ENCODE measurements at places on chromosomes 11 and 22.

DNA sequence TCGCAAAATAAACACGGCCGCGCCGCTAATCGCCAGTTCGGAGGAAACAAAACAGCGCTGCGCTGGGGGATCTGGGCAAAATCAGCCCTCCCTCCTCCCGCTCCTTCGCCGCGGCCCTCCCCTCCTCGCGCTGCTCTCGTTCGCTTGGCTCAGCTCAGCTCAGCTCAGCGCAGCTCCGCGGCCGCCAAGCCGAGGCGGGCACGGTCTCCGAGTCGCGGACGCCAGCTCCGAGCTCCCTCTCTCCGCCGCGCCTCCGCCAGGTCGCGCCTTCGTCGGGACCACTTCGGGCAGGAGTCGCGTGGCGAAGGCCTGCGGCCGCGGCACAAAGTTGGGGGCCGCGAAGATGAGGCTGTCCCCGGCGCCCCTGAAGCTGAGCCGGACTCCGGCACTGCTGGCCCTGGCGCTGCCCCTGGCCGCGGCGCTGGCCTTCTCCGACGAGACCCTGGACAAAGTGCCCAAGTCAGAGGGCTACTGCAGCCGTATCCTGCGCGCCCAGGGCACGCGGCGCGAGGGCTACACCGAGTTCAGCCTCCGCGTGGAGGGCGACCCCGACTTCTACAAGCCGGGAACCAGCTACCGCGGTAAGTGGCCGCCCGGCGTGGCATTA, at the start of gene SPON1:
Gene SPON1, plus strand, starts transcription at position 162 of the 607 bp plus-strand sequence. Its CDS starts 182 bp downstream, at position 344.
- no peak for DNase-seq

- DNase-seq = no peak
Observed at GRCh38 chr22:29190918-29191317, 14.8 kb upstream of the EMID1 start.

- DNase-seq = no peak
Observed at GRCh38 chr11:116596346-116597260, 176.2 kb downstream of the BUD13 start.

DNA sequence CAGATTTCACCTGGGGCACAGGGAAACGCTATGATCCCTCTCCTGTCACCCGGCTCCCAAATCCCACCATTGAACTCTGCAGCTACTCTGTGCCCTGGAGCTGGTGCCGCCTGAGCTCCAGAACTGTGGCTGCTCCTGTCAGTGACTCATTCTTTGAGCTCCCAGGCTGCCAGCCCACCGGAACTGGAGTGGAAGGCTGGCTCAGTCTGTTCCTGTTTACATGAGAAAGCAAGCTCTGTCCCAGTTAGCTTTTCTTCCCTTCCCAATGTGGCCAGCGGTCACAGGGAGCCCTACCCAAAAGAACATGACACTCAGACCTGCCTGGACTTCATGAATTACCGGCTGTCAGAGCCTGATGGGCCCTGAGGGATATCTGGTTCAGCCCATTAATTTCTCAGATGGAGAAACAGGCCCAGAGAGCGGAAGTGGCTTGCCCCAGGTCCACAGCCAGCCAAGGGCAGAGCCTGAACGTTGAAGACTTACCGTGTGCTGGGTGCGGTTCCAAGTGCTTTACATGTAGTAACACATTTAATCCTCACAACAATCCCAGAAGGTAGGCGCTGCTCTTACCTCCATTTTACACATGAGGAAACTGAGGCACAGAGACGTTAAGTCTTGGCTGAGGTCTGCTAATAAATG, 23.8 kb upstream of the IGSF22 start:
- peak; percentile 7 for DNase-seq

- no peak for DNase-seq
Observed at GRCh38 chr11:113505541-113506375, 30.6 kb upstream of the DRD2 start.

GRCh38 chr11:104908186-104908531, 9.9 kb upstream of the CASP12 start:
- no peak for DNase-seq

DNA sequence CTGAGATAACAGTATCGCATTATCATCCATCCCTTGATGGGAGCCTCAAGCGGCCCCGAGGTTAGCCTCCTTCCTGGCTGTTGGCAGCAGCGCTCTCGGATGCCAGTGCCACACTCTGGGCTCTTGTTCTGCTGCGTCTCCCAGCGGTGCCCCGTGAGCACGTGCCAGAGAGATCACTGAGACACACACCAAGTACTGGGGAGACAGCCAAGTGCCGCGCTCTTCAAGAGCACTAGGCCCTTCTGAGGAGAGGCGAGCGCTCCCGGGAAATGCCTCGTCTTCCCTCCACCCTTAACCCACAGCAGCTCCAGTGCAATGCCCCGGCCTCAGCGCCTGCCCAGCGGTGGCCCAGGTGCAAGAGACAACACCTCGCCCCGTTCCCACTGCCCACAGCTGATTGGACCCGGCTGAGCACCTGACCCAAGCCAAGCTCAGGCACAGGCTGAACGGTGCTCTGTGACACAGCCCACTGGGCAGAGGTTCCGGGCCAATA, 248.3 kb upstream of the NARS2 start:
- DNase-seq = no peak

DNA sequence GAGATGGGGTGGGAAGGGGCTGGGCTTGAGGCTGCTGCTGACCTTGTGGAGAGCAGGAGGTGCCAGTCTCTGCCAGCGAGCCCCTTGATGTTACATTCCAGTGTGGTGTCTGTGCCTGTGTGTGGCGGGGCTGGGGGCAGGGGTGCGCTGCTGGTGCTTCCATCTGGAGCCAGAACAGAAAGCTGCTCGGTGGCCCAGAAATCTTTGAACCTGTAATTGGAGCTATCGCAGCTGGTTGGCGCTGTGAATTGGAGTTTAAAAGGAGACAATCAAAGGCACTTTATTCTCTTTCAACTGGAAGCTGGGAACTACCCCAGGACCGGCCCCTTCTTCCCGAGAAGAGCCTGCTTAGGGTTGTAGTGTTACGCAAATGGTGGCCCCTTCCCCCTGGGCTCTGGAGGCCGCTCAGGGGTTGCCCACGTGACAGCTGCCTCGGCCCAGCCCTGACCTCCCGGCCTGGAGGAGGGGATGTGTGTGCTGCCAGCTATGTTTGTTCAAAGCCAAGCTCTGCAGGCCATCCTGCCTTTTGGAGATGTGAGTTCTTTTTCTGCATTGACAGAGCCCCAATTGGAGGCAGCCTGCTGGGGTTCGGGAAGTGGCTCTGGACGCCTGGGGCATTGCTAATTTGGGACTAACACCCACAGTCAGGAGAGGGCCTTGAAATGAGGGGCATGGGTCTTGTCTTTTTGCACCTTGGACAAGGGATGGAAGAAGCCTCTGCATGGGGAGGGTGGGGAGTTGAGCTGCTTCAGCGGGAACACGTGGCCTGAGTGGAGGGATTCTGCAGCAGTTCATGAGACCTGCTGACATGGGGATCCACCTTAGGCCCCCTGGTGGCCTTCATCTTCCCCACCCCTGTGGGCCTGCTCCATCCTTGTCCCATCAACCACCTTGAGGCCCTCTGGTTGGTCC, 14.0 kb upstream of the ARSA start:
- DNase-seq = no peak

GRCh38 chr11:123404676-123405075, 25.4 kb upstream of the GRAMD1B start:
- no peak for DNase-seq

- DNase-seq = no peak
Observed at GRCh38 chr11:86658534-86658933, 13.9 kb downstream of the ME3 start.

DNA sequence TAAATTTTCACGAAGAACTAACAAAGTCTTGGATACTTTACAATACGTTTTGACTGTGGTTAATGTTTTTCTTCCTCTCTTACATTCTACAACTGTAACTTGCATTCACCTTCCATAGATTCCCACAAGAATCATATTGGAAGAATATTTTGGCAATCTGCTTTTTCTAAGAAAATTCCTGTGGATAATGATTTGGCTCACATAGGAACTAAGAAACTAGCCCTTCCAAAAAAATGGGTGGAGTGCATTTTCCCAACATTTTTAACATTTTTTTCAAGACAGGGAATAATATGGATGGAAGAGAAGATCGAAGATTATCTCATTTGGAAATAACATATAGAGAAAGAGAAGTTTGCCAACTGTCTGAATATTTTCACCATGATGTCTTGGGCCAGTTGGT, 256.9 kb upstream of the POU2AF2 start:
- peak; percentile 68 for DNase-seq

GRCh38 chr11:121964591-121964990, 151.4 kb downstream of the BLID start:
- no peak for DNase-seq

GRCh38 chr22:31346733-31347250, 646 bp upstream of the PATZ1 start:
- DNase-seq = no peak

DNA sequence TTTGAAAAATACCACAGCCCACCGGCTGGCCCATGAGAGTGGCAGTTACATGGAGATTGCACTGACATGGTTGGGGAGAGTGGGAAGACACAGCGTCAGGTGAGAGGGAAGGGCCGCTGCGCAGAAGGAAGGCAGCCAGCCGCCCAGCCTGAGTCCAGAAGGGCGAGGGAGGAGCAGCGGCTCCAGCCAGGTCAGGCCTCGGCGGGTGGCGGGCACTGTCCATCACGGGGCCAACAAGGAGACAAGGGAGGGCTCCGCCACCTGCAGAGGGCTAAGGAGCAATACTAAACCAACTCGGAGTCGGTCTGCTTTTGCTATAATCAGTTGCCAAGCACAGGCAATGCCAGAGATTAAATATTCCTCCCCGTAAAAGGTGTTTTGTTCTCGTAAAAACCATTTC, 384.5 kb downstream of the TBC1D22A start:
- DNase-seq = no peak

DNA sequence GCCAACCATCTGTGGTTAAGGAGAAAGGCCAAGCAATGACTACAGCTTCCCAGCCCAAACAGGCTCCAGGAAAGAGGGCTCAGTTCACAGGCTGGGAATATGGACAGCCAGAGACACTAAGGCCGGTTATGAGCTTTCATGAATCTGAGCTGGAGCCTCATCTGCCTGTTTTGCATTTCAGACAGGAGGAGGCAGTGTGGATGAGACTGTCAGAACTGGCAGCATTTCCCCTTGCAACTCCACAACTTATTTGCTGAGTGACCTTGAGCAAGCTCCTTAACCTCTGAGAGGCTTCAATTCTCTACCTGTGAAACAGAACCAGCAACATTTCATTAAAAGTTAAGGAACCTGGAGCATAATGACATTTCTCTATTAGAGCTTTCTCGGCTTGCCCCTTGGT, 264.0 kb downstream of the ETS1 start:
- DNase-seq = no peak

DNA sequence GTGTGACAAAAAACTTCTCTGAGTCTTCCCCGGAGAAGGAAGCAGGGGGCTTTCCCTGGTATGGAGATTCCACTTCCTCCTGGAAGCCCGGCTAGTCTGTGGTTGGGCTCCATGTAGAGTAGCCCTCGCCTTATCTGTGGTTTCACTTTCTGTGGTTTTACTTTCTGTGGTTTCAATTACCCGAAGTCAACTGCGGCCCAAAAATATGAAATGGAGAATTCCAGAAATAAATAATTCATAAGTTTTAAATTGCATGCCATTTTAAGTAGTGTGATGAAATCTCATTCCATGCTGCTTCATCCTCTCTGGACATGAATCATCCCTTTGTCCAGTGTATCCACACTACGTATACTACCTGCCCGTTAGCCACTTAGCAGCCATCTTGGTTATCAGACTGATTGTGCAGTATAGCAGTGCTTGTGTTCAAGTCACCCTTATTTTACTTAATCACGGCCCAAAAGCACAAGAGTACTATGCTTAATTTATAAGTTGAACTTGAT, 275.0 kb upstream of the SESN3 start:
- DNase-seq = peak; percentile 73

DNA sequence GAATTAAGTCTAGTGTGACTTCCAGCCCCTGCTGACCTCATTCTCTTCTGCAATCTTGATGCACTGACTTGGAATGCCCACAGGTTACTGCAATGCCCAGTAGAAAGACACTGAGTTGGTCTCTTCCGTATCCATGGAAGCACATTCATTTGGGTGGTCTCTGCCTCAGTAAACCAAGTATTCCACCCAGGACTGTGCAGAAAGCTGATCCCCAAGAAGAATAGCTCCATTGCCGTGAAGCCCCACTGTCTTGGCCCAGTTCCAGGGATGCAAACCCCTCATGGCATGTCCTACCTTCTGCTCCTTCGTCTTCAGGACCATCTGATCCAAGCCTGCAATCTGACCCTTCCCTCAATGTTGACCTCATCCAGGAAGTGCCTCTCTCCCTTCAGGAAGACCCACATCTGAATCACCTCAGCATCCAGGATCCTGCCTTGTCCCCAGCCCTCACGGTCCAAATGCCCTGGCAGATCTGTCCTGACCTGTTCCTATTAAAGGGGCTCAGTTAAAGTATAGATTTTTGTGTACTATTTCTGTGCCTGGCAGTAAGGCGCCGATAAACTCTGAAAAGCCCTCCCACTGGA, 425.8 kb downstream of the SOX6 start:
- DNase-seq = no peak

- DNase-seq = no peak
Observed at GRCh38 chr11:2844996-2845395, 40.6 kb downstream of the CDKN1C start.

DNA sequence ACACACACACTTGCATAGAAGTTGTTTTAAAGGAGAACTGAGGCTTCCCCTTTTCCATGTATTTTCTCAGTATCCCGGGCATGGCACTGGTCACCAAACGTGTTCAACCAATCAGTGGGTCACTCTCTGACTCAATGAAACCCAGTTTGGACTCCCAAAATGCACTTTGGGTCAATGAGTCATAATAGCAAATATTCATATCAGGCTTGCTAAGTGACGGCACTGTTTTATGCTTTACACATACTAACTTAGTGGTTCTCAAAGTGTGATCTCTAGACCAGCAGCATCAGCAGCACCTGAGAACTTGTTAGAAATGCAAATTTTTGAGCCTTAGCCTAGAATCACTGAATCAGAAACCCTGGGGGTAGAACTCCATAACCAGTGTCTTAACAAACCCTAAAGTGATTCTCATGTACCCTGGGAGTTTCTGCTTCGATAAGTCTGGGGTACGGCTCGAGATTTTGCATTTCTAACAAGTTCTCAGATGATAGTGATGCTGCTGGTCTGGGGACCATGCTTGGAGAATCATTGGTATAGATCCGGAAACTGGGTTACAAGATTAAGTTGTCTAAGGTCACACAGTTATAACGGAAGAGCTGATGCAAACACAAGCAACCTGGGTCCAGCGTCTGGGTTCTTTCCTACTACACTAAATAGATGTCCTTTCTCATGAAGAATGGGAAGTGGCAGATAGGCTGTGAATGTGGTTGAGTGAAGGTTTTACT, 35.6 kb downstream of the ETS1 start:
- DNase-seq = no peak

GRCh38 chr22:42847110-42847509, 10.0 kb downstream of the ARFGAP3 start:
- no peak for DNase-seq

- no peak for DNase-seq
Observed at GRCh38 chr11:7467652-7468051, 17.7 kb upstream of the OLFML1 start.

- DNase-seq = no peak
Observed at GRCh38 chr11:45155058-45155551, 8.7 kb downstream of the PRDM11 start.

DNA sequence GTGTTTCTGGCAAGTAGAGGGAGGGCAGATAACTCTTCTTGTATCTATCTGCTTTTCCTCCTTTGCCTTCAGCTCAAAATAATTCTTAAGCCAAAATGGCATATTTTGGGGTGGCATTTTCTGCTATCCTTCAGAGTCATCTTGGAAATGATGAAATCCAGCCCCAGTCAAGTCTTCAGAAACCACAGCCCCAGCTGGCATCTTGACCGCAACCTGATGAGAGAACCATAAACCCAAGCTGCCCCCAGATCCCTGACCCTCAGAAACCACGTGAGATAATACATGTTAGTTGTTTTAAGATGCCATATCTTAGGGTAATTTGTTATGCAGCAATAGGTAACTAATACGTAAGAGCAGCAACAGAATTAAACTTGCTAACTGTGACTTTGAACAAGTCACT, 15.1 kb upstream of the PAMR1 start:
- no peak for DNase-seq
